ENCODE measurements at places on chromosomes 13 and 19.
A peak's percentile ranks its signal among the peaks of the same experiment; 100 is the strongest.

DNA sequence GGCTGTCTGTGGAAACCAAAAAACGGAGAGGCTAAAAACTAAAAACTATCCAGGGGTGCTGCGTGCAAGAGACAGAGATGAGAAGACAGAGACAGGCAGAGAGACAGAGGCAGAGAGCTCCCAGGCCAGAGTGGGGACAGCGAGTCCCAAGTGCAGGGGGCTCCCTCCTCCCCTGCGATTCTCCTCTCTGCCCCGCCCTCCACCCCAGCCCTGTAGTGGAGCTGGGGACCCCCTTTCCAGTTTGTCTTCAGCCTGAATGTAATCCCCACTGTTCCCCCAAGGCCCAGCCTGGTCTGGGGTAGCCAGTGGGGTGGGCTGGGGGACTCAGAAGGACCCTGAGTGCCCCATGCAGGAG, 2.0 kb downstream of the NFIC start:
- DNase-seq, result no peak

- peak; percentile 57 for DNase-seq
Observed at GRCh38 chr19:56350416-56351045, 35.9 kb upstream of the ZSCAN5A start.

- DNase-seq, result peak; percentile 28
Observed at GRCh38 chr19:18009412-18010066, 1.6 kb downstream of the ARRDC2 start.

DNA sequence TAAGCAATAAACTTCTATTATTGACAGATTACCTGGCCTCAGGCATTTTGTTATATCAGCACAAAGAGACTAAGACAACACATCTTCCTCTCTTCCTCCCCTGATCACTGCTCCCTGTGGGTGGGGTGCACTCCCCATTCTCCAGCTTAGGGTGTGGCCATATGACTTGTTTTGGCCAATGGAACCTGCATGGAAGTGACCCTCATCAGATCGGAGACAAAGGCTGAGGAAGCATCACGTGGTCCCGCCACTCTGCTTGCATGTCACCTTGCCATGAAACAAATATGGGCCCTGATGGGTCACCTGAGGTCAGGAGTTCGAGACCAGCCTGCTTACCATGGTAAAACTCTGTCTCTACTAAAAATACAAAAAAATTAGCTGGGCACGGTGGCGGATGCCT, 13.7 kb upstream of the CCL25 start:
- no peak for DNase-seq

DNA sequence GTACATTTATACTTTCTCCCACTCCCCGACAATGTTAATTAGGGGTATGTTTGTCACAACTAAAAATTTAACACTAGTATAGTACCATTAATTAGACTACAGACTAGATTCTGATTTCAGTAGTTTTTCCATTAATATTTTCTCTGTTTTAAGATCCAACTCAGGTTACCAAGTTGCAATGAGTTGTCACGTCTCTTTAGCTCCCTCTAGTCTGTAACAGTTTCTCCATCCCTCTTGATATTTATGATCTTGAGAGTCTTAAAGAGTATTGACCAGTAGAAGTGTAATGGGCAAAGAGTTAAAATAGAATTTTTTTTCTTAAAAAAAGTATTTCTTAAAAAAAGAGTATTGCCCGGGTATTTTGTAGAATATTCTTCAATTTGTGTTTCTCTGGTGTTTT, 598.1 kb downstream of the TBC1D4 start:
- DNase-seq, result no peak

GRCh38 chr19:19366434-19367396, 38.8 kb upstream of the GATAD2A start:
- DNase-seq, result peak; percentile 67

DNA sequence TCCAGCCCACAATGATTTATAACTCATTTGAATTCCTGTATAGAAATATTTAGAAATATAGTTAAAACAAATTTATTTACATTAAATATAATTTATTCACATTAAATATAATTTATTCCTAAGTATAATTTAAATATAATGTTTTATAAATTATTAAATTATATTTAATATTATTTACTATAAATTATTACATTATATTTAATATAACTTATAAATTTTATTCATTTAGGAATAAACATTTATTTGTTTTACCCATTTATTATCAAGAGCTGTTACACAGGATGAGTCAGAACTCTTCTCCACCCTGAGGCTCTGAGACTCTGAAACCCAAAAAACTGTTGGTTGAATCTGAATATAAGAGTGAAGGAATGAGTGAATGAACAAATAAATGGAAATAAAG, 170.9 kb upstream of the OBI1 start:
- DNase-seq, result no peak

DNA sequence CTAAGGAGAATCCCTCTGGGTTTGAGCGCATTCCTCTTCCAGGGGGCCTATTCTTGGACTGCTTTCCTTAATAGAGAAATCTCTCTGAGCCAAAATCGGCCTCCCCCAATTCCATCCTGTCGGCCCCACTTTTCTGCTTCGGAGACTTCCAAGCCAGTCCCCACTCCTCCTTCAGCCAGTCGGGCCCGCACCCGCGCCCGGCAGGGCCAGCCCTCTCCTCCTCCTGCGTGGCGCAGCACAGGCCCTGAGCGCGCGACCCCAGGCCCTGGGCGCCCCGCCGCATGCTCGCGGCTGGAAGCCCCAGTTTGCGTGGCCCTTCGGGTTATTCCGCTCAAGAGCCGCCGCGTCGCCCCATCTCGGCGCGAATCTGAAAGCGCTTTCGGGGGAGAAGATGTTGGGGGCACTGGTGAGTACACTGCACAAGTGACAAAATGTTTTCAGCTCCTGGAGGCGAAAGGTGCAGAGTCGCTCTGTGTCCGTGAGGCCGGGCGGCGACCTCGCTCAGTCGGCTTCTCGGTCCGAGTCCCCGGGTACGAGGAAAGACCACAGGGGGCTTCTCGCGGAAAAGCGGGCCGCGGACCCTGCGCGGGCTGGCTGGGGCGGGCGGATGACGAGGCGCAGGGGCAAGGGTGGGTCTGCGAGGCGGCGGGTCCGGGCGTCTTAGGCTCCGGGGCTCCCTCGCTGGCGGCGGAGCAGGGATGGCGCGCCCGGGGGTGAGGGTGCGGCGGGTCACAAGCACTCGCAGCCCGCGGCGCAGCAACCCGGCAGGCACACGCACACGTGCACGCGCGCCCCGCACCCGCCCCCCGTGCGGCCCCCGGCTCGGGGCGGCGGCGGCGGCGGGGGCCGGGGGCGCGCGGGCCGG, at the start of gene IL17D:
IL17D (plus strand) TSS at position 785 of the 865 bp plus-strand sequence. CDS start 303 bp downstream, outside the sequence.
- DNase-seq, result peak; percentile 17

GRCh38 chr19:29519931-29520330, 5.9 kb upstream of the VSTM2B start:
- no peak for DNase-seq

GRCh38 chr13:43139211-43139610, 115.8 kb downstream of the DNAJC15 start:
- no peak for DNase-seq

- DNase-seq, result no peak
Observed at GRCh38 chr19:8611391-8611876, 919 bp upstream of the ADAMTS10 start.

- no peak for DNase-seq
Observed at GRCh38 chr13:51934461-51935087, 72.8 kb downstream of the CCDC70 start.

DNA sequence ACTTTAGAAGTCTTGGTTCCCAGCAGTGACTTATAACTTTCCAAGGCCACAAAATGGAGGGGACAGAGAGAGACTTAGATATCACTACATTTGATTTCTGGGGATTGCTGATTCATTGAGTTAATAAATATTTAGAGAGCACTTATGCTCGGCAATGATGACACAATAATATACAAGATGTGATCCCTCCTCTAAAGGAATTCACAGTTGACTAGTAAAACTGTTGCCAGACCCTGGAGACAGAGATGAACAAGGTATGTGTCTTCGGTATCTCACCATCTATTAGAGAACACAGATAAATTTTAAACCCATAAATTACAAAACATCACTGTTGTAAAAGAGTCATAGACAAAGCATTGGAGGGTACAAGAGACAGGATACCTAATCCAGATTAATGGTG, 437.5 kb downstream of the FOXO1 start:
- no peak for DNase-seq

GRCh38 chr13:44652962-44653660, 77.0 kb upstream of the TSC22D1 start:
- DNase-seq, result no peak

DNA sequence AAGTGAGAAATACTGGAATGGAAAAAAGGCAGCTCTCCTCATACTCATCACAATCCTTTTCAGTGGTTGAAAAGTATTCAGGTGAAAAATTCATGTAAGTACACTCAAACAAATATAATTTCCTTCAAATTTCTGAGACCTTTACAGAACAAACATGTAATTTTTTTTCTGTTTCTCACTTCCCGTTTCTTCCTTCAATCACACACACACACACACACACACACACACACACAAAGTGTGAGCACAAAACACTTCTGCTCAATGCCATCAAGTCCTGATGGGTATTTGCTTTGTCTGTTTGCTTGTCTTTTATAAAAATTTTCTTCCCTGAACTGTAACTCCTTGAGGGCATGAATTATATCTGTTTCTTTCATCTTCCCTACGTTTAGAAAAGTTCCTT, 110.6 kb downstream of the LIG4 start:
- no peak for DNase-seq

GRCh38 chr13:86085890-86086289, 286.7 kb upstream of the SLITRK6 start:
- DNase-seq, result no peak

DNA sequence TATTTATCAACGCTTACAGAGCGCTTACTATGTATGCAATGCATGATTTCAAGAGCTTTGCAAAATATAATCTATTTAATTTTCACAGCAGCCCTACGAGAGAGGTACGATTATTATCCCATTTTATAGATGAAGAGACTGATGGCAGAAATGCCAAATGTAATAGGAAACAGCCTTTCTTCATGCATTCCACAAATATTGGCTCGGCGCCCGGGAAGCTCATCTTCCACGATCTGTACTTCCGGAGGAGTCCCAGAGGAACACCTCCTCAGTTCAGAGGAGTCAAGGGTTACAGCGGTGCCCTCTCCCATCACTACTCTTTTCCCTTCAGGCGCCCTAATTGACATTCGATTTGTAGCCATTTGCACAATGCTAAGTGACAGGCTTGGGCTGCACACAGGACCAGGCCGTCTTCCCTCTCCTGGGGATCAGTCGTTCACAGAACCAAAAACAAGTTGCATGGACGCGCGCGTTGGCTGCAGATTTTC, 1.1 kb upstream of the ARHGAP35 start:
- no peak for DNase-seq

- DNase-seq, result no peak
Observed at GRCh38 chr13:73111331-73111730, 52.5 kb downstream of the KLF5 start.

DNA sequence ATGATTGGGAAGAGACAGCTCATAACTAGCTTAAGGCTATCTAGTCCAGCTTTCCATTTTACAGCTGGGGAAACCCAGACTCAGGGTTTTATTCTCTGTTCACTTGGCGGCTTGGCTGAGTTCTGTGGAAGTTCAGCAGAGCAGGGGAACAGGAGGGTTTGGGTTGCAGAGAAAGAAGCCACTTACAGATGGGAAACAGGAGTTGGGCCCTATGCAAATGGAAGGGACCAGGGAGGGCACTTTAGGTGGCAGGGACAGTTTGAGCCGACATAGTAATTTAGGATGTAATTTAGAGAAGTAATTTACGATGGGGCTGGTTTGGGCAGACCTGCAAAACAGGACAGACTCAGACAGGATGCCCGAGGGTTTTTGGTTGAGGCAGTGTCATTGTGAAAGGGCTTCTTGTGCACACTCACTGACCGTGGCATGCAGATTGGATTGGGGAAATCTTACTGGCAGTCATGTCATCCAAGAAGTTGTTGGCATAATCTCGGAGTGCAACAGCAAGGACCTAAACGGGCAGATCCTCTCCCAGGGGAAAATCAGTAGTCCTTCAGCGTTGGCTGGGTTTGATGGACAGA, 47.3 kb upstream of the GPR183 start:
- no peak for DNase-seq

GRCh38 chr19:10808937-10809649, 26.9 kb downstream of the TMED1 start:
- DNase-seq, result peak; percentile 70

DNA sequence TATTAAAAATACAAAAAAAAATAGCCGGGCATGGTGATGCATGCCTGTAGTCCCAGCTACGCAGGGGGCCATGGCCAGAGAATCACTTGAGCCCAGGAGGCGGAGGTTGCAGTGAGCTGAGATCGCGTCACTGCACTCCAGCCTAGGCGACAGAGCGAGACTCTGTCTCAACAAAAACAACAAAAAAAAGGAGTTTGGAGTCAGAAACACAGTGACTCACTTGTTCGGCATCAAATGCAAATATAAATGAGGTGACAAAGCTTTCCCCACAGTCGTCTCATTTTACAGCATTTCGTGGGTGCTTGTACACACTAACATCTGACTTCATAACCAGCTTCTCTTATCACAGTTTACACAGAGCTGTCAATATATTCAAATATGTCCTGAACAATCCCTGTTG, 11.0 kb downstream of the ZNF665 start:
- no peak for DNase-seq

All from CD4-positive, alpha-beta T cell treated with Interleukin-4 for 4 hours (primary cell).